ENCODE measurements at places on chromosomes 3 and 15.

GRCh38 chr15:64905119-64905831, 6.4 kb upstream of the ANKDD1A start:
- no peaks in the 10 kb centered on the region for H3K4me1 ChIP-seq
- peak; percentile 65 for DNase-seq
- H3K27me3 ChIP-seq, result no peaks in the 10 kb centered on the region
- H3K36me3 ChIP-seq, result no peaks in the 10 kb centered on the region

DNA sequence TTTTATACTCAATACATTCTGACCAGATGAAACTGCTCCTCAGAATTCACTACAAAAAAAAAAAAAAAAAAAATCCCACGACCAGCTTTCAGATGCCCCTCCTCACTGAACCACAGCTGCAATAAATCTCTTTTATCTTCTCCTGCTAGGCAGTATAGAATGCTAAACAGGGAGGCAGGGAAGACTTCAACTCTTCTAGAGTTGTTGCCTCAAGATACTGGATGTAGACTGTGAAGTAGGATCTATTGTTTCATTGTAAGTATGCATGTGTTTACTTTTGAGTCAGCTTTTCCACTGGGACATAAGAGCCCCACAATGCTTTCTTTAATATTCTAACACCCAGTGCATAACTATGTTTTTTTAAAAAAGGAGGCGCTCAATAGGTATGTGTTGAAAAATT, 401.4 kb downstream of the TBL1XR1 start:
- H3K4me1 ChIP-seq, result no peaks in the 10 kb centered on the region
- H3K4me3 ChIP-seq, result no peak overlapping the region
- H3K27me3 ChIP-seq, result no peaks in the 10 kb centered on the region
- no peaks in the 10 kb centered on the region for H3K36me3 ChIP-seq
- H3K27ac ChIP-seq, result no peak overlapping the region

- no peaks in the 10 kb centered on the region for H3K27me3 ChIP-seq
- no peak overlapping the region for H3K27ac ChIP-seq
- DNase-seq, result no peak
- no peaks in the 10 kb centered on the region for H3K36me3 ChIP-seq
- H3K4me3 ChIP-seq, result no peak overlapping the region
Observed at GRCh38 chr15:48389691-48390143, 58.5 kb downstream of the DUT start.

DNA sequence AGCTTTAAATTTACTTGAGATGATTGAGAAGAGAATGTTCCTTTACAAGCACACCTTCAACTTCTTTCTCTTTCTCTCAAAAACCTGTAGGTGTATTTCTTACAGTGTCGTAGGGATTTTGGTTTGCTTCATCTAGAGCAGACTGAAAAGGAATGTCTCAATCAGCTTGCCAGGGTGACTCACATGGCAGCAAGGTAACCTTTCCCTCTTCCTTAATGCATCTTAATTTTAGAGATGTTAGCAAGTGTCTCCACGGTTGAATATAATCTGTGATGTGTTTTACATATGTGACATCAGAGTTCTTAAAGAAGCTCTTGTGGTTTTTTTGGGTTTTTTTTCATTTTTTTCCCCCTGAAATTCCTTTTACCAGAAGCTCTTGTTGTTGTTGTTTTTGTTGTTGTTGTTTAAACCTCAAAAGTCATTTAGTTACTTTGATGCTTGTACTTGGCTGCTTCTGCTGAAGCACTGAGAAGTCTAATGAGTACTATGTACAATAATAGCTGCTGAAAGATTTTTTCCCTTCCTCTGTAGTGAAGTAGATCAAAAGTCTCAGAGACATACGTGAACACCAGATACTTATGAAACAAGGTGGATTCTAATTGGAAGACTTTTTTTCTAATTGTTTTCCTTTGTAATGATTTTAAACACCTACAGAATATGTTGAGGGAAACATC, 83.1 kb downstream of the RETNLB start:
- no peak overlapping the region for H3K4me3 ChIP-seq
- H3K27ac ChIP-seq, result no peak overlapping the region
- H3K36me3 ChIP-seq, result no peaks in the 10 kb centered on the region

DNA sequence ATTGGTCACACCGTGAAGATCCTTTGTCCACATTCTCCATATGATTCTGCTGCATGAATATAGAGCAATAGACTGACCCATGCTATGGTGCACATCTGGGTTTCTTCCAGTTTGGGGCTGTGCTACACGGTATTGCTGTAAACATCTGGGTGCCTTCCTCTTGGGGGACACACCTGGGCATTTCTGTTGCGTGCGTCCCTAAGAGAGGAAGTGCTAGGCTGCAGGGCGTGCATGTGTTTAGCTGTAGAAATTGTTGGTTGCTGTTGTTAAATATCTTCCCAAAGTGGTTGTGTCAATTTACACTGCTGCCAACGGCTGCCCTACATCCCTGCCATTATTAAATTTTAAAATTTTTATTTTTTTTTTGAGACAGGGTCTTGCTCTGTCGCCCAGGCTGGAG, 52.4 kb downstream of the NUP210 start:
- H3K27me3 ChIP-seq, result no peaks in the 10 kb centered on the region
- no peak for DNase-seq
- H3K36me3 ChIP-seq, result peaks cover 5% of the 10 kb centered on the region
- no peak overlapping the region for H3K4me3 ChIP-seq
- H3K27ac ChIP-seq, result no peak overlapping the region

DNA sequence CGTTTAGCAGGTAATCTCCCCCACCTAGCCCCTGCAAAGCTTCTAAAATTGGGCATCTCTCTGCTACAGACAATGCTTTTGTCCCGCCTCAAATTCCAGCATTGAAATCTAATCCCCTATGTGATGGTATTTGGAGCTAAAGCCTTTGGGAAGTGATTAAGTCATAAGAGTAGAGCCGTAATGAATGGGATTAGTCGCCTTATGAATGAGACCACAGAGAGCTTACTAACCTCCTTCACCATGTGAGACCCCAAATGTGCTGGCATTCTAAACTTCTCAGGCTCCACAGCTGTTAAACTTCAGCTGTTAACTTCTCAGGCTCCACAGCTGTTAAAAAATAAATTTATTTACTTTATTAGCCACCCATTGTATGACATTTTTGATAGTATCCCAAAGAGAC, 374.2 kb upstream of the BCHE start:
- no peak overlapping the region for H3K27ac ChIP-seq
- H3K4me3 ChIP-seq, result no peak overlapping the region
- no peak for DNase-seq
- H3K27me3 ChIP-seq, result no peaks in the 10 kb centered on the region
- H3K4me1 ChIP-seq, result no peaks in the 10 kb centered on the region

- H3K4me3 ChIP-seq, result no peak overlapping the region
- H3K36me3 ChIP-seq, result no peaks in the 10 kb centered on the region
- H3K27ac ChIP-seq, result no peak overlapping the region
- DNase-seq, result no peak
- no peaks in the 10 kb centered on the region for H3K4me1 ChIP-seq
- no peaks in the 10 kb centered on the region for H3K27me3 ChIP-seq
Observed at GRCh38 chr3:6680119-6680806, 180.7 kb upstream of the GRM7 start.

GRCh38 chr3:194306771-194307640, 44.1 kb downstream of the CPN2 start:
- peak overlapping the region; percentile 4 for H3K27ac ChIP-seq
- peaks cover 6% of the 10 kb centered on the region for H3K4me1 ChIP-seq
- H3K27me3 ChIP-seq, result no peaks in the 10 kb centered on the region
- peak; percentile 74 for DNase-seq
